ENCODE measurements at places on chromosomes 3 and 15. TPM values are rescaled to one million over a fixed set of nuclear protein-coding genes. Genes with fewer than 3 reads are reported as not detected.

Gene ABI3BP
- 7.7 TPM for total RNA-seq

Gene CAPN7
- 27.0 TPM for total RNA-seq

Gene KCNAB1
- 0.65 TPM for total RNA-seq

Gene ITIH1
- not detected for total RNA-seq

Gene C3orf52
- total RNA-seq: 4.8 TPM

Gene SLC12A8
- total RNA-seq: under 0.01 TPM

Gene VGLL3
- 0.22 TPM for total RNA-seq

Gene LTF
- 0.22 TPM for total RNA-seq

Gene AHSG
- total RNA-seq: not detected

Gene SEC62
- 33.9 TPM for total RNA-seq

Gene TMEM40
- total RNA-seq: not detected

Gene PLCH1
- not detected for total RNA-seq

Gene A4GNT
- not detected for total RNA-seq

Gene CSTA
- total RNA-seq: not detected

Gene LYSMD2
- total RNA-seq: 26.8 TPM

Gene MYRIP
- 5.7 TPM for total RNA-seq

Gene PLSCR2
- total RNA-seq: not detected

Gene RTP1
- total RNA-seq: not detected

Gene SCN11A
- under 0.01 TPM for total RNA-seq

Gene NEIL1
- 7.0 TPM for total RNA-seq

Gene SLC2A2
- total RNA-seq: not detected

Gene ACKR4
- 1.3 TPM for total RNA-seq

Gene GRAMD1C
- total RNA-seq: 25.6 TPM

Gene FAM43A
- total RNA-seq: 93.1 TPM

Gene MCF2L2
- total RNA-seq: 0.22 TPM

Gene GOLGA8G
- total RNA-seq: not detected

Gene TTLL13
- total RNA-seq: under 0.01 TPM

Gene MFAP1
- total RNA-seq: 20.8 TPM

Gene FETUB
- not detected for total RNA-seq

Gene ERICH6
- total RNA-seq: not detected

Gene GOLGA8T
- total RNA-seq: not detected

Gene MME
- 4.4 TPM for total RNA-seq

Gene EXD1
- total RNA-seq: not detected

Gene CCDC39
- total RNA-seq: not detected

Gene LRRK1
- 4.4 TPM for total RNA-seq

Gene DUOXA2
- not detected for total RNA-seq

Gene TNFAIP8L3
- 112 TPM for total RNA-seq

Gene CLDN18
- not detected for total RNA-seq

Gene MNS1
- total RNA-seq: 0.20 TPM

Gene SEC11A
- 283 TPM for total RNA-seq

Gene HERC2
- total RNA-seq: 36.0 TPM

Gene GHSR
- not detected for total RNA-seq

Gene CRYGS
- total RNA-seq: 1.2 TPM
